ENCODE measurements at places on chromosomes 5 and 9.

GRCh38 chr9:95044731-95045508 lies 272.6 kb downstream of the FANCC start:
- no peak overlapping the region for H3K4me3 ChIP-seq
- H3K36me3 ChIP-seq, result no peaks in the 10 kb centered on the region
- DNase-seq, result no peak

DNA sequence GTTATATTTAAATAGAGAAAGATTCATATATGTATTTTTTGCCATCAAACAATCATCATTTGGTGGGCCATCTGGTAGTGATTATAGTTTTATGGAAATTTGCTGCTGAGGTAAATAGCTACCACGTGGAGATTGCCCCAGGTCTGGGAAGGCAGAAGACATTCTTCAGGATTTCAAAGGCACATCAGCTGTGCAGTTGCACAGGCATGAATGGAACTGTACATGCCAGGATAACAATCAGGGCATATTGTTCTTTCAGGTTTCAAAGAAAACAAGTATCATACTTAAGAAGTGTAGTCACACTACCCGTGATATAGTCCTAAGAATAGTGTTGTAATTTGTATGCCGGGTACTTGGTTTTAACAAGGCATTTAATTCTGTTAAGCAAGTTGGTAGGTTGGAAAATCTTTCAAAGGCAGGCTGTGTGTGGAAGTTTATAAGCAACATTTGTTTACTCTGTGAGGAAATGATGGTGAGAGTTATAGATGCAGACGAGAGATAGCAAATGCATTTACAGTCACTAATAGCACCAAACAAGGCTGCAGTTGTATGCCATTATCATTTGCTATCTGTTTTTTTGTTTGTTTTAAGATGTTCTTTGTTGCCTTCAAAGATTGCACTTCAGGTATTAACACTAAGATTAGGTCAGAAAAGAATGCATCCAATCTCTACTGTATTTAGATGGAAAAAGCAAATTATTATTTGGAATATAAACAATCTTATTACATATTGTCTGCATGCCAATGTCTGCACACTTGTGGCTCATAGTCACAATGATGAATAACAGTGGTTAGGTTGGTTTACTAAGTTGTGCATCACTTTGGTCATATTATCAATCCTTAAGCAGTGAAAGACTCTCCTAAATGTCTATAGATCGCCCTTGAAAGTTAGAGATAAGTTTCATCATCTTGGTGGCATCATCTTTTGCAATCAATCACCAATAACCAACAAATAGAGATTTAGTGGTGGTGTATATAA lies 55.3 kb downstream of the RPS23 start:
- H3K27ac ChIP-seq, result no peak overlapping the region
- no peak for DNase-seq
- no peaks in the 10 kb centered on the region for H3K27me3 ChIP-seq
- H3K4me3 ChIP-seq, result no peak overlapping the region
- H3K36me3 ChIP-seq, result no peaks in the 10 kb centered on the region

GRCh38 chr9:81588148-81588871 lies 101.0 kb downstream of the TLE1 start:
- H3K27ac ChIP-seq, result no peak overlapping the region
- no peaks in the 10 kb centered on the region for H3K36me3 ChIP-seq
- DNase-seq, result no peak
- no peaks in the 10 kb centered on the region for H3K4me1 ChIP-seq
- H3K4me3 ChIP-seq, result no peak overlapping the region

DNA sequence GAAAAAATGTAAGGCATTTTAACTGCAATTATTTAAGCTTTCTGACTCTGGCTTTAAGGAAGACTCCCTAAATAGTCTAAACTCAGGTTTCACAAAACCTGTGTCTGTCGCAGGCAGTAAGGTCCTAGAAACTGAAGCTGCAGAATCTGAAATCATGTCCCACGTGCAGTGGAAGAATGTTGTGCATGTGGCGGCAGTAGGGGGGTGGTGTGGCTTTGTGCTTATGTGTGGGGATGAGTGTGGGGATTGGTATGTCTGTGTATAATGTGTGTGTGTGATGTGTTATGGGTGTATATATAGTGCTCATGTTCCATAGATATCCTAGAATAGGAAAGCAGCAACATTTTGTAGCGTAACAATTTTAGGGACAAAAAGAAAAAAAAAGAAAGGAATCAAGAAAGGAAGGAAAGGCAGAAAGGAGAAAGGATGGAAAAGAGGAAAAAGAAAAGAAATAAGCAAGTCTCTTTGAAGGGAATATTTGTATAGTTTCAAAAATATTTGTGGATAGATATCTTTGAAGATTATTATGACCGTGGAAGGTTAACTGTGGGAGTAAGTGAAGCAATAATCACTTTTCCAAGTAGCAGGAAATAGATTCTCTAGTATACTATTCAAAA lies 6.6 kb downstream of the ANKDD1B start:
- no peak for DNase-seq
- no peak overlapping the region for H3K4me3 ChIP-seq
- peaks cover 4% of the 10 kb centered on the region for H3K27me3 ChIP-seq
- no peak overlapping the region for H3K27ac ChIP-seq
- no peaks in the 10 kb centered on the region for H3K36me3 ChIP-seq
- H3K4me1 ChIP-seq, result no peaks in the 10 kb centered on the region

DNA sequence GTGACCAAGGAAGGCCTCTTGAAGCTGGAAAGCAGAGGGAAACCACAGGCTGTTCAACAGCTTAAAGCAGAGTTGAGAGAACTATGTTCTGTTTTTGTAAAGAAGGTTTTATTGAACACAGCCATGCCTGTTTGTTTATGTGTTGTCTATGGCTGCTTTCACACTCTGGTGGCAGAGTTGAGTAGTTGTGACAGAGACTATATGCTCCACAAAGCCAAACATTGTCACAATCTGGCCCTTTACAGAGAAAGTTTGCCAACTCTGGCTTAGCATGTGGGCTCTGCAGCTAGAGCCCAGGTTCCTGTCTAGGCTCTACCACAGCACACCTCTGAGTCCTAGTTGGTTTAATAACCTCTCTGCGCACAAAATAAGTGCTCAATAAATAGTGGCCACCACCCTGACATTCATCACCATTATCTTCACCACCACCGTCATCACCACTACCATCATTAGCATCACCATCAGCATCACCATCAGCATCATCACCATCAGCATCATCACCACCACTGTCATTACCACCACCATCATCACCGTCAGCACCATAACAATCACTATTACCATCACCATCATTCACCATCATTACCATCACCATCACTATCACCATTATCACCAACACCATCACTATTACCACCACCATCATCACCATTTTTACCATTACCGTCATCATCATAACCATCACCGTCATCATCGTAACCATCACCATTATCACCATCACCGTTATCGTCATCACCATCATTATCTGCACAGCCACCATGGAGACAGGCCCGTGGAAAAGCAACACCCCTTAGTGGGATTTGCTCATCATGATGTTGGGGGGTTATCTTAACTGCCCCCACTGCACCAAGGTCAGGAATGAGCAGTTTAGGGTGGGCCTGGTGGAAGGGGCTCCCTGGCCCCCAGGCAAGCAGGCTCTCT lies 18.3 kb downstream of the AKNA start:
- H3K27ac ChIP-seq, result peak overlapping the region; percentile 84
- peaks cover 92% of the 10 kb centered on the region for H3K36me3 ChIP-seq
- H3K4me1 ChIP-seq, result peaks cover 94% of the 10 kb centered on the region
- no peak for DNase-seq
- H3K27me3 ChIP-seq, result no peaks in the 10 kb centered on the region
